ENCODE measurements at places on chromosomes 12 and 14. TPM values are rescaled to one million over a fixed set of nuclear protein-coding genes. Genes with fewer than 3 reads are reported as not detected.

DNA sequence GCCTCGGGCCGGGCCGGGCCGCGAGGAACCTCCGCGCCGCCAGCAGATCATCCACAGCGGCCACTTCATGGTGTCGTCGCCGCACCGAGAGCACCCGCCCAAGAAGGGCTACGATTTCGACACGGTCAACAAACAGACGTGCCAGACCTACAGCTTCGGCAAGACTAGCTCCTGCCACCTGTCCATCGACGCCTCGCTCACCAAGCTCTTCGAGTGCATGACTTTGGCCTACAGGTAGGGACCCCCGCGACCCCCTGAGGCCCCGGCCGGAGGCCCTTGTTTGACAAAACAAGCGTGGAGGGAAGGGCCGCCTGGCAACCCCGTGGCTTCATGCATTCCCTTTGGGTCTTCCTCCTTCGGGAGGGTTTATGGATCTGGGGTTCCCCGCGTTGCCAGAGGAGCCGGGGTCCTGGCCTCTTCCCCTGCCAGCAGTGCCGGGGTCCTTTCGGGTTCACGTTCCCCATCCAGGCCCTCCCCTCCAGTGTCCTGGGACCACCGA, 526 bp downstream of the MLXIP start:
- peaks cover 6% of the 10 kb centered on the region for H3K36me3 ChIP-seq
- DNase-seq = peak; percentile 38

GRCh38 chr12:128269181-128269591, 2.2 kb downstream of the TMEM132C start:
- H3K27ac ChIP-seq = no peak overlapping the region
- H3K4me1 ChIP-seq = no peaks in the 10 kb centered on the region
- no peak overlapping the region for H3K4me3 ChIP-seq
- no peaks in the 10 kb centered on the region for H3K27me3 ChIP-seq
- H3K36me3 ChIP-seq = no peaks in the 10 kb centered on the region
- no peak for DNase-seq

DNA sequence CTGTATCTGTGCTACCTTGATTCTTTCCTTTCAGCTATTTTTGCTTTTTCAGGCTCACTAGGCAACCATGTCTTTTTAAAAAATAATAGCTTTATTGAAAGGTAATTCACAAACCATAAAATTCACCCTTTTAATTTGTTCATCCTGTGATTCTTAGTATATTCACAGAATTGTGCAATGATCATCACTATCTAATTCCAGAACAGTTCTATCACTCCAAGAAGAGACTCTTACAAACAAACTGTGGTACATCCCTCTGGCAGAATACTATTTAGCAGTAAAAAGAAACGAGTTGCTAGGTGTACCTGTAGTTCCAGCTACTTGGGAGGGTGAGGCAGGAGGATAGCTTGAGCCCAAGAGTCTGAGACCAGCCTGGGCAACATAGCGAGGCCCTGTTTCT, 14.8 kb downstream of the CREBL2 start:
- H3K4me1 ChIP-seq = peaks cover 11% of the 10 kb centered on the region
- no peak for DNase-seq
- no peaks in the 10 kb centered on the region for H3K27me3 ChIP-seq
- no peak overlapping the region for H3K27ac ChIP-seq

- H3K4me1 ChIP-seq = peaks cover 13% of the 10 kb centered on the region
- H3K36me3 ChIP-seq = peaks cover 14% of the 10 kb centered on the region
- DNase-seq = no peak
- no peak overlapping the region for H3K27ac ChIP-seq
- no peaks in the 10 kb centered on the region for H3K27me3 ChIP-seq
Measured at GRCh38 chr14:96817750-96818666, 20.8 kb downstream of the VRK1 start.

DNA sequence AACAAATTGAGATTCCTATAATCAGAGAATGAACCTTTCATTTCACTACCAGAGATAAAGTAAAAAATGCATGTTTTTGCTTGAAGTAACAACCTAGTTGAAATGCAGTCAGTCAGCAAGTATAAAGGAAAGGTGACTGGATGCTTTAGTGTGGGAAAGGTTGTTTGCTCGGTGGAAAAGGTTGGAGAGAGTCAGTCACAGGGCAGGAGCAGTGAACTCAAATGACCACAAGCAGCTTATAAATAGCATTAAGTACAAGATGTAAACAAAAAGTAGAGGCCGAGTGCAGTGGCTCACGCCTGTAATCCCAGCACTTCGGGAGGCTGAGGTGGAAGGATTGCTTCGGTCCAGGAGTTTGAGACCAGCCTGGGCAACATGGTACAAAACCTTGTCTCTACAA, 98.1 kb upstream of the FGD4 start:
- H3K27me3 ChIP-seq = no peaks in the 10 kb centered on the region
- H3K4me1 ChIP-seq = no peaks in the 10 kb centered on the region
- no peaks in the 10 kb centered on the region for H3K36me3 ChIP-seq
- no peak overlapping the region for H3K4me3 ChIP-seq

GRCh38 chr14:69658664-69659261, 47.4 kb downstream of the SUSD6 start:
- H3K27ac ChIP-seq = no peak overlapping the region
- no peaks in the 10 kb centered on the region for H3K4me1 ChIP-seq
- no peaks in the 10 kb centered on the region for H3K36me3 ChIP-seq
- no peak overlapping the region for H3K4me3 ChIP-seq
- no peaks in the 10 kb centered on the region for H3K27me3 ChIP-seq

GRCh38 chr14:92750994-92751400, 2.6 kb upstream of the LGMN start:
- 0 out of 2 replicates have a peak, but pooled peaks cover 7% of the 10 kb centered on the region for H3K4me1 ChIP-seq
- no peaks in the 10 kb centered on the region for H3K36me3 ChIP-seq
- DNase-seq = no peak
- no peak overlapping the region for H3K4me3 ChIP-seq
- H3K27ac ChIP-seq = no peak overlapping the region

GRCh38 chr12:10994307-10994706, 3.8 kb downstream of the TAS2R20 start:
- H3K4me3 ChIP-seq = no peak overlapping the region
- H3K27ac ChIP-seq = no peak overlapping the region
- no peak for DNase-seq
- no peaks in the 10 kb centered on the region for H3K4me1 ChIP-seq
- peaks cover 10% of the 10 kb centered on the region for H3K36me3 ChIP-seq

- peak; percentile 32 for DNase-seq
- H3K27ac ChIP-seq = peak overlapping the region; percentile 61
- no peaks in the 10 kb centered on the region for H3K27me3 ChIP-seq
- H3K4me1 ChIP-seq = no peaks in the 10 kb centered on the region
- no peaks in the 10 kb centered on the region for H3K36me3 ChIP-seq
Measured at GRCh38 chr14:102140027-102140749, 491 bp downstream of the WDR20 start.

- H3K27ac ChIP-seq = no peak overlapping the region
- peak; percentile 72 for DNase-seq
- H3K27me3 ChIP-seq = no peaks in the 10 kb centered on the region
- H3K4me1 ChIP-seq = no peaks in the 10 kb centered on the region
- H3K4me3 ChIP-seq = no peak overlapping the region
Measured at GRCh38 chr14:73610687-73611086, 1.6 kb upstream of the ACOT6 start.

DNA sequence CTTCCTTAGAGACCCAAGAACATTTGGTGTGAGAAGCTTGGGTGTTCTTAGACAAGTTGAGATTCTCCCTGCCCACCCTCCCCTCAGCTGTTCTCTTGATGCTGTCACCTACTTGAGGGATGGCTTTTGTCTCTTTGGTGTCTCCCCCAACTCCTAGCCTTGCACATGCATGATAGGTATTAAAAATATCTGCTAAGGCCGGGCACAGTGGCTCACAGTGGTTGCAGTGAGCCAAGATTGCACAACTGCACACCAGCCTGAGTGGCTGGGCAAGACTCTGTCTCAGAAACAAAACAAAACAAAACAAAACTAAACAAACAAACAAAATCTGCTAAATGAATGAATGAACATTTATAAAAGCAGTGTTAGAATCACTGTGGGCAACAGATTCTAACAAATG, 261.1 kb downstream of the AKAP6 start:
- H3K27ac ChIP-seq = no peak overlapping the region
- H3K4me1 ChIP-seq = peaks cover 10% of the 10 kb centered on the region
- no peak for DNase-seq
- H3K4me3 ChIP-seq = no peak overlapping the region

GRCh38 chr14:24895243-24895583, 154.7 kb downstream of the STXBP6 start:
- H3K4me3 ChIP-seq = no peak overlapping the region
- no peaks in the 10 kb centered on the region for H3K36me3 ChIP-seq
- H3K27me3 ChIP-seq = no peaks in the 10 kb centered on the region
- H3K27ac ChIP-seq = no peak overlapping the region

DNA sequence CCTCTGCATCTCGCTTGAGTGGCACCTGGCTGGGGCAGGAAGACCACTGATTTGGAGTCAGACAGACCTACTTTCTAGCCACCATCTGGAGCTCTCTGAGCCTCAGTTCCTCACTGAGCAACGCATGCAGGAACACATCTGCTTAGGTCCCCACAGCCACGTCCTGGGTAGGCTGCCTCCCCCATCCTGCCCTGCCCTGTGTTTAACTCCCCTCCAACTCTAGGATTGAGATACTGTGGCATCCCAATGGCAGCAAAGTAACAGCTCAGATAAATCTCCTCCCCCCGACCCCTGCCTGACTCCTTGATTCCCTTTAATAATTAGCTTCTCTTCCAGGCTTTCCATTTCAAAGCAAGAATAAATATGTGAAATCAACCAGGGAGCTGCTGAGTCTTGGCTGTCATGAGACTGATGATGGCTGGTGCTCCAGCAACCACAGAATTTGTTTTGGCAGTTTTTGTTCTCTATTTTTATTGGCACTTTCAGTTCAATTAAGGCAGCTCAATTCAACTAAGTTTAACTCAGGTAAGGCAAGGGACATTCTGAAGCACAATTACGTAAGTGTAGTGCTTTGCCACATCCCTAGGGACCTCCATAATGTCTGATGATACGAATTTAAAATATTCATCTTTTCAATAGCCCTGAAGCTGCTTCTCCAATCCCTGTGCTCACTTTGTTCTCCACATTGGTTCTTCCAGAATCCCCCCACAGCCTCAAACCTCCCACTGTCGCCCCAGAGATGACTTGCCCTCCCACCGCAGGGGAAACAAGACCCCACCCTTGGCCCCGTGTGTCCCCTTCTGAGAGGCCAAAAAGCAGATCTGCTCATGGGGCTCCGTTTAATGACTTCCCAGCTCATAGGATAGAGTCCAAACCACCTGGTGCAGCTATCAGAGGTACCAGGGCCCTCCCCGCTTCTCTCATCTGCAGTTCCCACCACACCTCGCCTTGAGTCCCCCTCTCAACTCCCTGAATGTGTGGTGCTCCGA, 58.2 kb downstream of the ESR2 start:
- H3K4me3 ChIP-seq = no peak overlapping the region
- no peaks in the 10 kb centered on the region for H3K36me3 ChIP-seq
- no peak for DNase-seq
- H3K4me1 ChIP-seq = peaks cover 49% of the 10 kb centered on the region

Gene SERPINA1
- total RNA-seq = not detected

Gene MAP3K9
- 7.8 TPM for total RNA-seq

Gene USP44
- 0.04 TPM for total RNA-seq

Gene FBXO33
- total RNA-seq = 15.3 TPM

Gene PTPRR
- 0.94 TPM for total RNA-seq

Gene FAM90A1
- total RNA-seq = not detected

Gene DCN
- total RNA-seq = 0.32 TPM

Measured in SJCRH30 (cell line).